Pulmonary artery endothelial cell (primary cell): ENCODE measurements at places on chromosomes 11 and 22.

DNA sequence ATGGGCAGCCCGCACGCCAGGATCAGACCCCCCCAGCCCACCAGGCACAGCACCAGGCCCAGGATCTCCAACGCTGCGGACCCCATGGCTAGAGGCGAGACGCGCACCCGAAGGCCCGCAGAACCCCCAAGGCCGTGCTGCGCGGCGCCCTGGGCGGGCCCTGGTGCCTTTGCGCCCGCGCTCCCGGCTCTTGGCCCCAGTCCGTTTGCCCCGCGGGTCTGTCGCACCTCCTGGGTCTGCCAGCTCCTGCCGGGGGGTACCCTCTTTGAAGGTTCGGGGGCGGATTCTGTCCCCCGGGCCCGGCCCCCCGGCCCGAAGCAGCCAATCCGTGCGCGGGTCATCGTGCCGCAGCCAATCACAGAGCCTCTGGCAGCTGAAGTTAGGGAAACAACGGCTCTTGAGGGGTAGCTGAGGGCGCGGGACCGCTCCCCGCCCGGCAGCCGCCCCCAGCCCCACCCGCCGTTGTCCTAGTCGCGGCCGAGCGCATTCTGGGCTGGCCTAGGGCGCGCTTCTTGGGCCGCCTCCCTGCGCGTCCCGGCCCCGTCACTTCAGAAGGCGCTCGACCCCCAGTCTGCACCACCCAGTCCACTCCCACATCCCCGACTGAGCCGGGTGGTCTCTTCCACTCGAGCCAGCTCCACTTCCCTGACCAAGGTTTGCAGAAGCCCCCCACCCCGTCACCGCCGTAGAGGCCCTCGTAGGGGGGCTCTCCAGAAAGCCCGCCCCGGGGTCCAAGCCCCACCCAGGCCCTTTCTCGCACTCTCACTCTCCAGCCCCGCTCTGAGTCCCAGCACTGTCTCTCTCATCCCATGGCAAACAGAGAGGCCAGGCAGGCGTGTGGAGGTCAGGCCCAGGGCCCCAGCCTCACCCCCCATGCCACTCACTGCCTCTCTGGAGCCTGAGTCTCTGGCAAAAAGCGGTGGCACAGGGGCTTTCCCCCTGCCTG is at the start of gene CLDN5:
Gene CLDN5 (minus strand): TSS at position 241 of the 946 bp plus-strand sequence. CDS start 155 bp downstream, at position 86.
- DNase-seq, result peak; percentile 32

DNA sequence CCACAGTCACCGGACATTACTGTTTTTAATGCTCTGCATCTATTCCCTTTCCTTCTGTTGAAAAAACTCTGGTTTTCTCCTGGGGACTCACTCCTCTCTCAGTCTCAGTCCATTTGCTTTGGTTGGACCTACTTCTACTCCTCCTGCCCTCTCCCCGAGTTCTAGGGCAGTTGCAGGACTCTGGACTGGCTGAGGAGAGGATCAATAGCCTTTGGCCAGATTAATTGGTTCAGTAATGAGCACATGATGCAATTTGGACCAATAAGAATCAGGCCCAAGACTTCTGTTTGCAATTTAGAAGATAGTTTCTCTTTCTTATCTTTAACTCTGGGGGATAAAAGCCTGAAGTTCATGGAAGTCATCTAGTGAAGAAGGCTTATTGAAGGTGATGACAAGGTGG is 15.3 kb upstream of the TPH1 start:
- DNase-seq, result no peak

GRCh38 chr22:49469896-49470740 is 357.6 kb downstream of the BRD1 start:
- DNase-seq, result no peak

DNA sequence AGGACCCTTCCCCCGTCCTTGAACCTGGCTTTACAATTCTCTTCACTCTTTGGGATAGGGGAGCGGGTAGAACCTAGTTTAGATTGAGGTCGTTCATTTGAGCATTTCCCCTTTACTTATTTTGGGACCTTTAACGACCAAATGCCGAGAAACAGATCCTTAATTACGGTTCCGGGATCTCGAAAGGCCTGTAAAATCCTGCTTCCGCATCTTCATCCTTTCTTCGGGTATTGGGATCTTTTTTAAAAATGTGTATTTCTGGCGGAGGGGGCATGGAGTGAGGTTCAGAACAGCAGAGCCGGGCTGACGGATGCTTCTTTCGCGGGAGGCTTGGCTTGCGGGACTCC is 395 bp upstream of the HIPK3 start:
- no peak for DNase-seq

DNA sequence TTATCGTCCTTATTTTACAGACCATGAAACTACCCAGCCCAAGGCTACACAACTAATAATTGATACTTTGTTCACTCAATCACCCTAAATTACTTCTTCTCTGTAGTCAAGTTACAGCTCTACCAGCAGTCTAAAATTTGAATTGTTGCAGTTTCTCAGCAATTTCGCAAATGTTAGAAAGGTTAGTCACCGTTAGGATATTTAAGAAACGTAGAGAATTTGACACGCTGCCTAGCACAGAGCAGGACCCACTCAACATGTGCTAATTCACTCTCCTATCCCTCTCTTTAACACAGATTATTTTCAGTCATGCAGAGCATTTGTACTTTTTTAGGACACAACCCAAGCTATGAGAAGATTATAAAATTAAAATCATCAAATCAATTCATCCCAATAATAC is 771.1 kb upstream of the LUZP2 start:
- no peak for DNase-seq

DNA sequence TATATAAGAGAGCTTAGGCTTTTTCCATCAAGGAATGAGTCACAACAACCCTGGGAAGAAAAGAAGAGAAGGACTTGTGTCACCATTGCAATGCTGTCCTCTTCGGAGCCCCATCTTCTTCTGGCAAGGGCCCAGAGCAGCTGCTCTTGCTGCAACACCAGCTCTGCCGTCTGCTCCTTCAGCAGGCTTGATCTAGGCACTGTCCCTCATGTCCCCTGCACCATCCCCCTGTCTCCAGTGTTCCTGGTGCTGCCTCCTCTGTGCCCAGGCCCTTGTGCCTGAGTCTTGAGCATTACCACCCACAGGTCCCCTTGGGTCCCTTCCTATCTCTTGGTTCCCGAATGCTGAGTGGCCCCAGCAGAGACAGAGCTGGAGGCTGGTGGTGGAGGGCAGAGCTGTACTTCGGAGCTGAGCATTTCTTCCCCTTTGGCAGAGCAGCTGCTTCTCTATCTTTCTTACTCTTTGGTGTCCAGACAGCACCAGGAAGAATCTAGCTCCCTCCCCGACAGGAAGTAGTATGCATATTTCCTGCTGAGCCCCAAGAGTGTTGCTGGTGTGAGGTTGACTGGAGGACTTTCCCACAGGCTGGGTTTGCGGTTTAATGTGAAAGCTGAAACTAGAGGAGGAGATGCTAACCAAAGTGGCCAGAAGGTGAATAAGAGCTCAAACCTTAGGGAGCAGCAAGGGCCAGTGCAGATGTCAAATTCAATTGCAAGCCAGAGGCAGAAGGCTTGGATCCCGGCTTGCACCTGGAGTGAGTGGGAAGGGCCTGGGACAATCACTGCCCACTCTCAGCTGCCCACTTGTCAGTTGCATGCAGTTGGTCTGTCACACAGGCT is 27.8 kb downstream of the WEE1 start:
- no peak for DNase-seq

DNA sequence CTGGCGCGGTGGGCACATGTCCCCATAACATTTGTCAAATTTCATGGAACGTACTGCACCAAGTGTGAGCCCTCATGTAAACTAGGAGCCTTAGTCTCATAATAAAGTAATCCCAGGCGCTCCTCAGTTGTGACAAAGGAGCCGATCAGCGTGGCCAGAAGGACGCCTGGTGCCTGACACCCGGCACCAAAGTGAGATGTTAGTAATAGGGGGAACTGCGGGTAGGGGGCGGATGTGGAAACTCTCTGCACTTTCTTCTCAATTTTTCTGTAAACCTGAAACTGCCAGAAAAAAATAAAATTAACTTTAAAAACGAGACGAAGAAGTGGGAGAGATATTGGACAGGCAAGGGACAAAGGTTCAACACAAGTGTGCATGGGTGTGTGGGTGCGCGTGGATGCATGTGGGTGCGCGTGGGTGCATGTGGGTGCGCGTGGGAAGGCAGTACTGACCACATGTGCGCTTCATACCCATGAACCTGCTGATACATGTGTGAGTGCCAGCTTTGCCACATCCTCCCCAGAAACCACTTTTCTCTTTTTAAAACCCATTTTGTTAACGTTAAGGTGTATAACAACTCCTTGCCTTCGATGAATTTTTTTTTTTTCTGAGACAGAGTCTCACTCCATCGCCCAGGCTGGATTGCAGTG is 55.4 kb upstream of the LINC01488 start:
- no peak for DNase-seq

DNA sequence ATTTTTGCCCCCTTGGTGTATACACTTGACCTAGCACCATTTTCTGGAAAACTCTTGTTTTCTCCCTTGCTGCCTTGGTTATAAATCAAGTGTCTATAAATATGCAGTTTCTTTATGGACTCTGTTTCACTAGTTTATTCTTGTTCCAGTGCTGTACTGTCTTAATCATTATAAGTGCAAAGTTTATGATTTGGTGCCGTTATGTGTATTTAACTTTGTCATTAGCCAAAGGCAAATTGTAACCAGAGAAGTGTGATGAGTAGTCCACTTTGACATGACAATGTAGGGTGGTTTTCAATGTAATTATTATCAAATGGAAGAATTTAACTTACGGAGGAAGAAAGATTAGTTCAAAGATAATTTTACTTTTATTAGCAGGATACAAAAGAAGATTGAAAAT is 40.3 kb downstream of the SPECC1L start:
- DNase-seq, result no peak
